ENCODE measurements at places on chromosomes 1 and 21.

DNA sequence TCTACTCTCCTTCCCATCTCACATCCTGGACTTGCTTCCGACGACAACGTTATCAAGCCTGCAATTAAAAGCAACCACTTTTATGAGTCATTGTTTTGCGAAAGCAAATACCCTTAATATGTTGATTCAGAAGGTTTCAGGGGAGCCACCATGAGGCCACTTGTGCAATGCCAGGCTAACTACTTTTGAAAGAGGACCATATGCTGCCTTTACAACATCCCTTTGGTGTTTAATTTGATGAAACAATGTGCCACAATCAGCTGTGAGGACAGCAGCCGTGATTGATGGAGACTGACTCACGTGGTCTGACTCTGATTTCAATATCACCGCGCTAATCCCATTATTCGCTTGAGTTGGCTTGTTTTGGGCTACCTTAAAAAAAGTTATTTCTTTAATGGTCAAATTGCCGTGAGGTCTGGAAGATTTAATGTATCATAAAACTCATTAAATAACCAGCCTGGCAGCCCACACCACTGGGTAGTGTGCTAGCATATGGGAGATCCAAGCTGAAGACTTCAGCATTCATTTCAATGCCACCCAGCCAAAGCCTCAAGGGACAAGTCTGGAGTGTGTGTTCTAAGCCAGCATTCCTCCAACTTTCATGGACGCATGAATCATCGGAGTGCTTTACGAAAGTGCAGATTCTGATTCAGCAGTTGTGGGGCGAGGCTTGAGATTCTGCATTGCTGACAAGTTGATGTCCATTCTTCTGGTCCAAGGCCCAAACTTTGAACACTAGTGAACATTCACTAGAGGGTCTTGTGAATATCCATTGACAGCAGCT lies 73.3 kb upstream of the PAXBP1 start:
- DNase-seq, result no peak

- no peak for DNase-seq
Measured at GRCh38 chr1:8905582-8906191, 27.2 kb upstream of the ENO1 start.

- DNase-seq, result no peak
Measured at GRCh38 chr1:154590756-154591155, 17.2 kb downstream of the ADAR start.

DNA sequence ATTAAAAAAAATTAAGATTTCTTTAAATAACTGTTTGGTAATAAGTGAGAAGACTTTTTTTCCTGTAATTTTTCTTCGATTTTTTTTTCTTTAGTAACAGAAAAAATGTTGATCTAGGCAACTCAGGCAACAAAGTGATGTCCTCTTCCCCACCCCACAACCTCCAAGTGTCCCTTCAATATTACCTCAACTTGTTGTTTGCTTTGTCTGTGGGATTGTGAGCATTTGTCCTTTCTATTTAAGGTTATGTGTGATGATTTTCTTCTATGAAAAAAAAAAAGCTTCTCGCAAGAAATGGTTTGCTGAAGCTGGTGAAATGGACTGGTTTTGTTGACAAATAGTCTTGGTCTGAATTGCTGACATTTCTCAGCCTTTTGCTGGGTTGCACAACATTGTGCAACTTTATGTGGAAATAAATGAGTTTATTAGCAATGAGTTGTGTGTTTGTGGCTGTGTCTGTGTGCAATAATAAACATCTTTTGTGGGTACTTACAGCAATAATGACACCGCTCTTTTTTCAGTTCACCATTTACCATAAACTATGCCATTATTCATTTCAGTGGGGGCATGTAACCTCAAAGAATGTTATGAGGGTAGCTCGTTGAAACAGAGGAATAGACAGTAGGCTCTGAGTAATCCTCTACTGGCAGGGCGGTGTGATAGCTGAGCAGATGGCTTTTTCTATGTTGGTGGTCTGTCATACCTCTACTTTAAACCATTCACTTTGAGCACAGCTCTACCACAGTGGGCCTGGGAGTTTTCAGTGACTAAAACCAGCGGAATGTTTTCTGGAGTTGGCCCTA lies 218.4 kb downstream of the HLX start:
- no peak for DNase-seq

DNA sequence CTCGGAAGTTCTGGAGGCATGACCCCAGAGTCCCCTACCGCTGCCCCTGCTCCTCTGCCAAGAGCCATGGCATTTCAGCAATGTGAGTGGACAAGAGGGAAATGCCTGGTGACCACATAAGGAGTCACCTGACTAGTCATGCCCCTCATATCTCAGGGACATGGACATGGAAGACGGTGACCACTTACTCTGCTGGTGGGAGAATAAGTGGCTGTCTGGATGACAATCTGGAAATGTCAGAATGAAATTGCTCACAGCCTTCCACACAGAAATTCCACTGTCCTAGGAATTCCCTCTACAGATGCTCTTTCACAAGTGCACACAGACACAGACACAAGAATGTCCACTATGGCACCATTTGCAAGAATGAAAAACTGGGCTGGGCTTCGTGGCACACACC lies 24.3 kb upstream of the PLEKHG5 start:
- DNase-seq, result no peak

GRCh38 chr21:29219165-29219770 lies 79.5 kb upstream of the BACH1 start:
- no peak for DNase-seq

- DNase-seq, result peak; percentile 75
Measured at GRCh38 chr1:198656500-198656932, 17.7 kb downstream of the PTPRC start.

GRCh38 chr1:39542924-39543323 lies 33.7 kb downstream of the PABPC4 start:
- DNase-seq, result no peak

- DNase-seq, result no peak
Measured at GRCh38 chr1:16158993-16159831, 3.3 kb upstream of the EPHA2 start.

- no peak for DNase-seq
Measured at GRCh38 chr1:63413394-63413793, 46.0 kb downstream of the ALG6 start.

DNA sequence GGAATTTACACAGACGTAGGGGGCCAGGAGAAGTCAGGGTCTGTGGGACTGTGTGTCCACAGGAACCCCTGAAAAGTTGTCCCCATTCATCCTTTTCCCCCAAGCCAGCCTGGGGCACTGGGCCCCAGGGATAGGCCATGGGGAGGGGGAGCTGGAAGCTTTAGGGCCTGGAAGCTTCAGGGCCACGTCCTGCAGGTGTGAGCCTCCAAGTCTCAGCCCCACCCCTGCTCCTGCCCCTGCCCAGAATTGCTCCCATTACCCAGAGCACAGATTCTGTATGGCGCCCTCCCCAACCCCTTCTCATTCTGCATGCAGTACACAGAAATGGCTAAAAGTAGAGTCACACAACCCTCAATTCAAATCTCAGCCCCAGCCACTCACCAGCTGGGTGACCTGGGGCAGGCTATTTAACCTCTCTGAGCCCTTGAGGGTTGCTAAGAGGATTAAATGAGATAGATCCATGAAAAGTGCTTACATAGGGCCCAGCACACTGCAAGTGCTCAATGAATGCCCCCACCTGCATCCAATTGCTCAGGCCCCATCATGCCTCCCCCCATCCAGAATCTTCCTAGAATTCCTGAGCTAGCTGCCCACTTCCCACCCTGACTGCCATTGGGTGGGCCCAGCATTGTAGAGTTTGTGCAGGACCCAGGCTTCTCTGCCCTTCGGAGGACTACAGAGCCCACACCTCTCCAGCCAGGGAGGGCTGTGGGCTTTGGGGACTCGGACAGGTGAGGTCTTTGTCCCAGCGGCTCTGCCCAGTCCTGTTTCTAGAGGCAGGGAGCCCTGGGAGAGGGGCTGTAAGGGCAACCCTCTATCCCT lies 6.5 kb downstream of the RAP1GAP start:
- DNase-seq, result no peak

DNA sequence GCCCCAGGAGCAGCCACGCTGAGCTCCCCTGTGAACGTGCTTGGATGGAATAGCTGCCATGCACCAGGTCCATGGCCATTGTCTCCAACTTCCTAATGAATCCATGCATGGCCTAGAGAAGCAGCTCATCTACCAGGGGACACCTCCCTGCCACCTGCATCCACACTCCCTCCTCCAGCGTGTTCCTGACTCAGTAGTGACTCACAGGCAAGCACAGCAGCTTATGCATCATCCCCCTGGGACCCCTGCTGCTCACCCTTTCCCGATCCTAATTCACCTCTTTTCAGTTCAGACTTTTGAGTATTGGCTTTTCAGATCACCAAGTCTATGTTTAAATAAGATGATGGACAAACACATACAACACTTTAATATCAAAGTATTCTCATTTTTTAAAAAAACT lies 39.9 kb upstream of the TADA1 start:
- DNase-seq, result no peak

DNA sequence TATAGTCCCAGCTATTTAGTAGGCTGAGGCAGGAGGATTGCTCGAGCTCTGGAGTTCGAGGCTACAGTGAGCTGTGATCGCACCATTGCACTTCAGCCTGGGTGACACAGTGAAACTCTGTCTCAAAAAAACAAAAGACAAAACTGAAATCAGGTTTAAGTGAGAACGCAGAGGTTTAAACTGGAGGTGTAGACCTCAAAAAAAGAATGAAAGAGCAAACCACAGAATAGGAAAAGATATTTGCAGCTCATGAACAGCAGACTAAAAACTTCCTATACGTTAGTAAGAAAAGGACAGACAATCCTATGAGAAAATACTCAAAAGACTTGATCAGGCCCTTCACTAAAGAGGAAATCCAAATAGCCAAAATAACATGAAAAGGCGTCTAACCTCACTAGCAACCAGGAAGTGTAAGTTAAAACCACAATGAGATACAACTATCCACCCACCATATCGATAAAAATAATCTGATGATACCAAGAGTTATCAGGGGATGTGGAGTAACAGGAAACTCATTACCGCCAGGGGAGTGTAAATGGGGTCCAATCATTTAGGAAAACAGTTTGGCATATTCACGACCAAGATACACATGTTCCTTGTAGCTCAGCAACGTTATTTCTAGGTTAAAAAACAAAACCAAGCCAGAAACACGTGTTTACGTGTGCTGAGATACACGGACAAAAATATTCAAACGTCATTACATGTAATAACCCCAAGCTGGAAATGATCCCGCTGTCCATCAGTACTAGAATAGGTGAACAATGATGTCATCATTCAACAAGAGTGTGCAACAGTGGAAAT lies 9.8 kb downstream of the TNFRSF9 start:
- DNase-seq, result no peak

GRCh38 chr1:169360415-169360814 lies 7.2 kb downstream of the NME7 start:
- no peak for DNase-seq

- DNase-seq, result no peak
Measured at GRCh38 chr1:208081972-208082371, 162.2 kb downstream of the PLXNA2 start.

- no peak for DNase-seq
Measured at GRCh38 chr1:35866991-35867390, 16.0 kb upstream of the AGO1 start.

DNA sequence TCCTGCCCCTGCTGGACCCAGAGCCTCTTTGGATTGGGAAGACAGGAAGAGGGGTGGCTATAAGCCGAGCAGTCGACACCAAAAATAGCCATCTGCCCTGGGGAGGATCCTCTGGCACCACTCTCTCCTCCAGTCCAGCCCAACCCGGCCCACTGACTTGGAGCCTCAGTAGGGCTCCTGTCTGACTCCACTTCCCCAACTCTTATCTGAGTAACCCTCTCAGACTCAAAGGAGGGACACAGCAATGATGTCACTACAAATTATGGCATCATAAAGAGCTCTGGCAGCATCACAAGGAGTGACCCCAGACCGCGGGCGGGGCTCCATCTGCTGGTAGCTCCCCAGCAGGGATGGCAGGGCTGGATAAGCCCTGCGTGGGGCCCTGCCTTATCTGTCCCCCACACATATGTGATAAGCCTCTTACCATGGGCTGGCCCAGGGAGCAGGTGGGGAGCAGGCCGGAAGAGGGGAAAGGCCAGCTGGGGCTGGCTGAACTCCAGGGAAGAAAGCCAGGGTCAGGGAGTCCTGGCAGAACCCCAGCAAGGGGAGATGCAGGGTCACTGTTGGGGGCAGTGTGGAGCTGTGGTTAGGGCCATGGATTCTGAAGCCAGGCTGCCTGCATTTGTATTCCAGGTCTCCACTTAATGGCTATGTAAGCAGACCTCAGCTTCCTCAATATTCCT lies 4.6 kb upstream of the SLC6A9 start:
- no peak for DNase-seq

GRCh38 chr1:203559523-203559922 lies 65.6 kb downstream of the OPTC start:
- no peak for DNase-seq

DNA sequence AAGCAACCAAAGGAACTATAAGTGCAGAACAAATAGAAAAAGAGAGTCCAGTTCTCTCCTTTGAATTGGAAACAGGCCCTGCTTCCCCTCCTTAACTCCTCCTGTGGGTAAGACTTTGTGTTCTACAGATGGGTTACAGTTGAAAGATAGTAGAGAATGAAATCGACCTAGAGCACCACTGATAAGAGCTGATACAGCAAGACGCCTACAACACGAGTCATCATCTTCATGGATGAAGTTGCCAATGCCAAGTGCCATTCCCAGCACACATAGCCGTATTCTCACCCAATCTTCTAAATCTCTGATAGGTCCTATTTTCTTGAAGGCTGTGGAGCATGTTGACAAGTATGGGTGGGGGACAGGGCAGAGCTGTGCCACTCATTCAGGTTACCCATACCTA lies 99.8 kb upstream of the CAMK1G start:
- no peak for DNase-seq

- no peak for DNase-seq
Measured at GRCh38 chr1:5881526-5882222, 110.6 kb downstream of the NPHP4 start.

GRCh38 chr1:33860671-33861070 lies 3.2 kb upstream of the HMGB4 start:
- no peak for DNase-seq

GRCh38 chr1:82593561-82593960 lies 792.8 kb downstream of the ADGRL2 start:
- DNase-seq, result no peak

- no peak for DNase-seq
Measured at GRCh38 chr1:215878843-215879242, 311.7 kb downstream of the KCTD3 start.

DNA sequence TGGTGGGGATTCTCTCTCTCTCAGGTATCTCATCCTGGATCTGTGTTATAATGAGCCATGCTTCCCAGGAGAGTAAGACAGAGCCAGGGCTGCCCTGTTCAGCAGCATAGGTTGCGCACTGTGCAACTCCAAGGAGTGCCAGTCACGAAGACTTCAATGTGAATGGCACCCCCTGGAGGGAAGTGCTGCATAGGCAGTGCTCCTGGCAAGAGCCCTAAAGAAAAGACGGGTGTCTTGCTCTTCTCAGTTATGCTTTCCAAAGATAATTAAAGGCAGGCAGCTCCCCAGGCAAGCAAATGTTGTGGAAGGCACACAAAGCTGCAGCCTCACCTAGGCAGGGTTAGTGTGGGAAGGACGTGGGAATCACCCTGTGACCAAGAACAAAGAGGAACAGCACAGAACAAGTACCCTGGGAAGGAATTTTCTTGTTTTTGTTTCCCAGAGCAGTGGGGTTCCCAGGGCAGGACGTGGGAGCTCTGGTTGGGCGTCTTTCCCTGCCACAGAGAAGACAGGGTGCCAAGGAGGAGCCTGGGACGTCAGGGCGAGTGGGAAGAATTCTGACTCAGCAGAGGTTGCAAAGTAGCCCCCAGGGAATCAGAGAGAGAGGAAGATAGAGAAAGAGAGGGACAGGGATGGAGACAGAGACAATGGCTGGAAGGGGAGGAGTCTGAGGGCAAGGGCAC lies 120.9 kb downstream of the KCNN3 start:
- DNase-seq, result peak; percentile 68
